ENCODE measurements at places on chromosomes 13 and 19.

- H3K4me3 ChIP-seq = no peak overlapping the region
- DNase-seq = no peak
- H3K36me3 ChIP-seq = peaks cover 3% of the 10 kb centered on the region
- H3K27ac ChIP-seq = no peak overlapping the region
- H3K4me1 ChIP-seq = peaks cover 2% of the 10 kb centered on the region
Observed at GRCh38 chr13:74423434-74423833, 289.2 kb upstream of the KLF12 start.

GRCh38 chr19:35135389-35135909 is 590 bp upstream of the LGI4 start:
- no peaks in the 10 kb centered on the region for H3K27me3 ChIP-seq
- no peak overlapping the region for H3K4me3 ChIP-seq
- H3K36me3 ChIP-seq = no peaks in the 10 kb centered on the region

DNA sequence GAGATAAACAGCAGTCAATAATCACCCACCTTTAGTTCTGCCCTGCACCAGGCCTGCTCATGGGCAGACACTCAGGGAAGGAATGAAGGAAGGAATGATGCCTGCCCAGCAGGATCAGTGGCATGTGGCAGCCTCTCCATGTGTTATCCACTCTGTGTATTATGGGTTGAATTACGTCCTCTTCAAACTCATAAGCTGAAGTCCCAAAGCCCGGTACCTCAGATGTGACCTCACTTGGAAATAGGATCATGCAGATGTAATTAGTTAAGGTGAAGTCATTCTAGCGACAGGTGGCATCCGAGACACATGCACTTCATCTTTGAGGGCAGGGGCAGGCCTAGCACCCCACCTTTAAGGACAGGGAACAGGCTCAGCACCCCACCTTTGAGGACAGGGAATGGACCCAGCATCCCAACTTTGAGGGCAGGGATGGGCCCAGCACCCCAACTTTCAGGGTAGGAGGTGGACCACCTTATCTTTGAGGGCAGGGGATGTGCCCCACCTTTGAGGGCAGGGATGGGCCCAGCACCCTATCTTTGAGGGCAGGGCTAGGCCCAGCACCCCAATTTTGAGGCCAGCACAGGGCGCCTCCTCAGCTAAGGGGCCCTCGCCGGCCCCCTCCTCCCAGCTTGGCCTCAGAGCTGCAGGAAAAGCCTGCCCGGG is 127.6 kb downstream of the URI1 start:
- H3K4me1 ChIP-seq = no peaks in the 10 kb centered on the region
- DNase-seq = no peak
- H3K27ac ChIP-seq = no peak overlapping the region
- no peaks in the 10 kb centered on the region for H3K36me3 ChIP-seq
- H3K27me3 ChIP-seq = peaks cover 3% of the 10 kb centered on the region

DNA sequence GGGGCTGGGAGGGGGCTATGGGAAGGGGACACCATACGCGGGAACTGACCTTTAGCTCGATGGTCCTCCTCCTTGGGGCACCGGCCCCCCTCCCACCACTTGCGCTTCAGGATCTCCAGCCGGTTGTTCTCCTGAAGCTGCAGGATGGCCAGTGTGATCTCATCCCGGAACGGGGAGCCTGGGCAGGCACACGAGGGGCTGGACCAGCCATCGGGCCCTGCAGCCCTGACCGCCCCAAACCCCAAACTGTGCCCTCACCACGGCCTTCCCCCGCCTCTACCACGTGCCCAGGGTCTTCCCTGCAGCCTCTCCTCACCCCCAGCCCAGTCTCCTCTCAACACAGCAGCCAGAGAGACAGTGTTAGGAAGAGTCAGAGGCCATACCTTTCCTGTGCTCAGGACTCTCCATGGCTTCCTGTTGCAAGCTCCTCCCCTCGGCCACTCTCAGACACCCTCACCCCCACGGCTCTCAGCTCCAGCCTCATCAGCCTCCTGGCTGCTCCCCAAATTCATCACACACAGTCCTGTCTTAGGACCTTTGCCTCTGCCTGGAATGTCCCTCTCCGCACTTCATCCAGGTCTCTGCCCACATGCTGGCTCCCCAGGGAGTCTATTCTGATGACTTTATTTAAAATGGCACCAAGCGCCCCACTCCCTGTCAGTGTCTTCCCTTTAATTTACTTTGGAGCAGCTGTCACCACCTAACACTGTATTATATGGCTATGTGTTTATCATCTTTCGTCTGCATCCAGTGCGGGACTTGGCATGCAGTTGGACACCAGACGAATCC is 9.7 kb upstream of the ATP1A3 start:
- no peak overlapping the region for H3K4me3 ChIP-seq
- peaks cover 32% of the 10 kb centered on the region for H3K27me3 ChIP-seq
- DNase-seq = no peak
- H3K4me1 ChIP-seq = peaks cover 3% of the 10 kb centered on the region
- no peak overlapping the region for H3K27ac ChIP-seq
- H3K36me3 ChIP-seq = no peaks in the 10 kb centered on the region

GRCh38 chr13:90477216-90477615 is 870.3 kb upstream of the MIR17HG start:
- no peaks in the 10 kb centered on the region for H3K36me3 ChIP-seq
- no peak overlapping the region for H3K27ac ChIP-seq
- H3K27me3 ChIP-seq = no peaks in the 10 kb centered on the region
- H3K4me1 ChIP-seq = no peaks in the 10 kb centered on the region
- no peak overlapping the region for H3K4me3 ChIP-seq

- no peaks in the 10 kb centered on the region for H3K36me3 ChIP-seq
- H3K27me3 ChIP-seq = no peaks in the 10 kb centered on the region
- DNase-seq = no peak
- no peak overlapping the region for H3K27ac ChIP-seq
Observed at GRCh38 chr13:60759499-60759898, 362.5 kb downstream of the TDRD3 start.

- no peak overlapping the region for H3K27ac ChIP-seq
- no peak for DNase-seq
- H3K27me3 ChIP-seq = no peaks in the 10 kb centered on the region
- H3K4me1 ChIP-seq = no peaks in the 10 kb centered on the region
Observed at GRCh38 chr19:2345076-2345475, 15.0 kb upstream of the TMPRSS9 start.

- H3K36me3 ChIP-seq = peaks cover 2% of the 10 kb centered on the region
- no peaks in the 10 kb centered on the region for H3K4me1 ChIP-seq
- no peak overlapping the region for H3K27ac ChIP-seq
- H3K27me3 ChIP-seq = no peaks in the 10 kb centered on the region
- no peak overlapping the region for H3K4me3 ChIP-seq
Observed at GRCh38 chr19:21901861-21902260, 65.9 kb upstream of the ZNF43 start.

- peak within 1 kb of the TSS; percentile 99 for H3K4me3 ChIP-seq
- peaks cover 38% of the 10 kb centered on the region for H3K4me1 ChIP-seq
- peak within 1 kb of the TSS; percentile 93 for H3K27ac ChIP-seq
- H3K27me3 ChIP-seq = peaks cover 1% of the 10 kb centered on the region
- H3K36me3 ChIP-seq = peaks cover 22% of the 10 kb centered on the region
- peak; percentile 85 for DNase-seq
Observed at GRCh38 chr19:40055832-40056504, at the start of gene ZNF780B. TSS of gene ZNF780B (minus strand) at chr19:40056231. CDS start at chr19:40050332, 5,899 bp downstream.

- peaks cover 26% of the 10 kb centered on the region for H3K36me3 ChIP-seq
- no peaks in the 10 kb centered on the region for H3K27me3 ChIP-seq
- DNase-seq = no peak
- H3K4me1 ChIP-seq = no peaks in the 10 kb centered on the region
- H3K4me3 ChIP-seq = no peak overlapping the region
- H3K27ac ChIP-seq = no peak overlapping the region
Observed at GRCh38 chr19:5932146-5932545, 18.1 kb downstream of the CAPS start.

- peak overlapping the region; percentile 99 for H3K4me3 ChIP-seq
- H3K4me1 ChIP-seq = peaks cover 43% of the 10 kb centered on the region
- peaks cover 56% of the 10 kb centered on the region for H3K36me3 ChIP-seq
- H3K27me3 ChIP-seq = peaks cover 2% of the 10 kb centered on the region
Observed at GRCh38 chr19:54449701-54450069, 686 bp downstream of the LENG8 start.

DNA sequence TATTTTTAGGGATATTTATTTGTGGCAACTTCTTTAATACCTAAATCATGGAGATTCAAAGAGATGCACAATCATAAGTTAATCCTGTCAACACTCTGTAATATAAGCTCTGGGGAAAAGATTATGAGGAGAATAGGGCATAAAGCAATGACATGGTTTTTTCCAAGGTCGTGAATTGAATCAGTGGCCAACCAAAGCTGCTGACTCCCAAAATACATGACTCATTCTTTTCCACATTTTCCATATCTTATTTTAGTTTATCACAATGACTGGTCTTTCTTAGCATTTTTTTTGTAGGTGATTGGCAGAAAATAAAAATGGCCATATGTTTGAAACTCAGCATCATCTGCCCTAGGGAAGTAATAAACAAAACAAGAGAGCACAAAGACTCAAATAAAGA is 28.5 kb upstream of the RBM26 start:
- no peak overlapping the region for H3K4me3 ChIP-seq
- no peaks in the 10 kb centered on the region for H3K36me3 ChIP-seq
- no peaks in the 10 kb centered on the region for H3K27me3 ChIP-seq
- peak overlapping the region; percentile 0 for H3K27ac ChIP-seq

DNA sequence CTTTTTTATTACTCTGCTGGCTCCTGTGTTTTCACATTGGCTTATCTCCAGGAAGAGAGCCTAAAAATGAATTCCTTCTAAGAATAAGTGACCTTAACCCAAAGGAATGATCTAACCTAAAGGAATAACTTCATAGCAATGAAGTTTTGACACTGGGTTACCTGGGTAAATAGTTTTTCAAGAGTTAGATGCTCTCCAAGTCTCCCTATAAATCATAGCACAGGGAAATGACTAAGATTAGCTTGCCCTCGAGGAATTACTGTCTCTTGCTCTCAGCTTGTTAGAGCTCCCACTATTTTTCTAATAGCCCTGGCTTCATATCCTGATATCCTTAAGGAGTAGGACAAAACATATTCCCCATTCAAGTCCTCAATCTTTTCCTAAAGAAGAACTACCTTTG is 66.3 kb downstream of the SPRY2 start:
- no peak overlapping the region for H3K4me3 ChIP-seq
- H3K4me1 ChIP-seq = no peaks in the 10 kb centered on the region
- no peaks in the 10 kb centered on the region for H3K36me3 ChIP-seq
- no peak overlapping the region for H3K27ac ChIP-seq

DNA sequence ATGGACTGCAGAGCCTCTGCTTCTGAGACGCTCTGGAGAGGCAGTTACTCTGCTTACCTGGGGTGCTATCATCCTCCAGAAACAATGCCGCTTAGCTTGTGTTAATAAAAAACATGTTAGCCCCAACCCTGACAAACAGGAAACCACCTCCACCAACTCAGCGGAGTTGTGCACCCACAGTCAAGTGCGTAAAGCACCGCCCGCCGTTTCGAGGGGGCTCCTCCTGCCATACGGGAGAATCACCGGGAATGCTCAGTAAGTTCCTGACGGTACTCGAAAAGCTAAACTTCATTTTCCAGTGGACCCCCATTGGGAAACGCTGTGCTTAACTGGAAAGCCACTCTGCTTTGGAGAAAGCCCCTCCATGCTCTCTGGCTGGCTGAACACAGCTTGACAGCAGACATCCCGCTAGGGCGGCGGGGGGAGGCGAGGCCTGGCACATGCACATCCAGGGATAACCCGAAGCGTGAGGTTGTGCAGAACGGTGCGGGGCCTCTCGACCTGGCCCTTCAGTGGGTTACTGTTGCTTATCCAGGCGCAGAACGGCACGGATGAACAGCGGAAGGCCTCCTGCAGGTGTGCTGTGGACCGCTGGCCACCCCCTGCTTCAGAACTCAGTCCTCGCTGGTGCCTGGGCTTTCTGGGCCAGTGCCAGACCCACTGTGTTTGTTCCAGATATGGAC is 17.1 kb downstream of the GAS6 start:
- H3K36me3 ChIP-seq = no peaks in the 10 kb centered on the region
- no peak for DNase-seq
- peaks cover 28% of the 10 kb centered on the region for H3K4me1 ChIP-seq

GRCh38 chr13:99590519-99591011 is 89.3 kb downstream of the TM9SF2 start:
- H3K27ac ChIP-seq = no peak overlapping the region
- H3K27me3 ChIP-seq = no peaks in the 10 kb centered on the region
- no peak overlapping the region for H3K4me3 ChIP-seq
- DNase-seq = no peak

- H3K27ac ChIP-seq = peak overlapping the region; percentile 46
- H3K4me3 ChIP-seq = peak overlapping the region; percentile 75
- H3K36me3 ChIP-seq = no peaks in the 10 kb centered on the region
- H3K4me1 ChIP-seq = peaks cover 38% of the 10 kb centered on the region
- no peak for DNase-seq
- H3K27me3 ChIP-seq = no peaks in the 10 kb centered on the region
Observed at GRCh38 chr19:38265921-38266429, 1.6 kb downstream of the SPINT2 start.

DNA sequence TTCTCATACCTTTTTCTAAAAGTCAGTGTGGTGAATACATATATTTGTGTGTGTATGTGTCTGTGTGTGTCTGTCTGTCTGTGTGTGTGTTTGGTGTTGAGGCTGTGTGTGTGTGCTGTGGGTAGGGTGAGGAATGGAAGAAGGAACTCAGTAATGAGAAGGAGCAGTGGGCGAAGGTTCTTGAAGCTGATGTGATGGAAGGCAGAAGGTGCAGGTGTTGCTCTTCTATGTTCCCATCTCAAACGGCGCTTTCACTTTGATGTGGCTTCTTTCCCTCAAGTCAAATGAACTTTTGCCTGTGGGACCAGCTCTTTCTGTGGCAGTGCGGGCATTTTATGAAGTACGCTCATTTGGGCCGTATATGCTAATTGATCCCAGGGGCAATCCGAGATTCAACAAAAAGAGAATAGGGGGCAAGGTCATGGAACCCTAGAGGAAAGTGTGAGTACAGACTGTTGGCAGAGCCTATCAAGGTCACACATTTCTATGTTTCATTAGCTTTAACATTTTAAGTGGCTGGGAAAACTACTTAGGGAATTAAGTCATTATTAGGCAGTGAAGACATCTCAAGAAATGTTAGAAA is 15.2 kb downstream of the BIVM start:
- no peak overlapping the region for H3K4me3 ChIP-seq
- no peaks in the 10 kb centered on the region for H3K27me3 ChIP-seq
- DNase-seq = no peak
- peaks cover 28% of the 10 kb centered on the region for H3K36me3 ChIP-seq

- H3K4me1 ChIP-seq = peaks cover 2% of the 10 kb centered on the region
- H3K4me3 ChIP-seq = no peak overlapping the region
- DNase-seq = no peak
- no peak overlapping the region for H3K27ac ChIP-seq
- H3K36me3 ChIP-seq = no peaks in the 10 kb centered on the region
- peaks cover 12% of the 10 kb centered on the region for H3K27me3 ChIP-seq
Observed at GRCh38 chr13:77866971-77867370, 51.7 kb downstream of the EDNRB start.

GRCh38 chr19:45162608-45163143 is 1.9 kb upstream of the NKPD1 start:
- no peaks in the 10 kb centered on the region for H3K36me3 ChIP-seq
- H3K27ac ChIP-seq = no peak overlapping the region
- no peak for DNase-seq
- no peak overlapping the region for H3K4me3 ChIP-seq
- H3K4me1 ChIP-seq = peaks cover 14% of the 10 kb centered on the region
- no peaks in the 10 kb centered on the region for H3K27me3 ChIP-seq
